Esophagus mucosa (tissue), 1 donor: ENCODE measurements at places on chromosomes 5 and 9. TPM values are rescaled to one million over a fixed set of nuclear protein-coding genes. Genes with fewer than 3 reads are reported as not detected.
A peak's percentile ranks its signal among the peaks of the same experiment; 100 is the strongest.

DNA sequence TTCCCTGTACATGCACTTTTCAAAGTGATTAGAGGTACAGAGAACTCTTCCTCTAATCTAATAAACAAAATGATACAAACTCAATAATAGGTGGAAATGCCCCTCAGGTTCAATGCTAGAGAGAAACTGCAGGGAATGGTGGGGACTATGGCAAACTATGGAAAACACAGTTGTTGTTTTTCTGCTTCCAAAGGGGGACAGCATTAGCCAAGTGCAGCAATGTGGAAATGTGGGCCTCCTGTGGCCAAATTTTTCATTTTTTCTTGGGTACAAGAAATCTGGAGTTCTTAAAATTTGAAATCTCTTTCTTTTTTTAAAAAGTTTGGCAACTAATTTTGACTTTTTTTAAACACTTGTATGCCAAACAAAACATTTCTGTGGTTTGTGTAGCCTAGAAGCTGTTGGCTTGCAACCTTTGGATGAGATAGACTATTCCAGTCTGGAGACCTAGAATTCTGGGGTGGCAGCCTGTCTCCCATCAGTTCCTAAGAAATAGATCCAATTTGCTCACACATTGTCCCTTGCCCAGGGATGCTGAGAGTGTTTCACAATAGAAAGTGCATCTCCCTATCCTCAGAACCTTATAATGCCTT, 218.6 kb downstream of the PAPPA start:
- no peak for ATAC-seq

DNA sequence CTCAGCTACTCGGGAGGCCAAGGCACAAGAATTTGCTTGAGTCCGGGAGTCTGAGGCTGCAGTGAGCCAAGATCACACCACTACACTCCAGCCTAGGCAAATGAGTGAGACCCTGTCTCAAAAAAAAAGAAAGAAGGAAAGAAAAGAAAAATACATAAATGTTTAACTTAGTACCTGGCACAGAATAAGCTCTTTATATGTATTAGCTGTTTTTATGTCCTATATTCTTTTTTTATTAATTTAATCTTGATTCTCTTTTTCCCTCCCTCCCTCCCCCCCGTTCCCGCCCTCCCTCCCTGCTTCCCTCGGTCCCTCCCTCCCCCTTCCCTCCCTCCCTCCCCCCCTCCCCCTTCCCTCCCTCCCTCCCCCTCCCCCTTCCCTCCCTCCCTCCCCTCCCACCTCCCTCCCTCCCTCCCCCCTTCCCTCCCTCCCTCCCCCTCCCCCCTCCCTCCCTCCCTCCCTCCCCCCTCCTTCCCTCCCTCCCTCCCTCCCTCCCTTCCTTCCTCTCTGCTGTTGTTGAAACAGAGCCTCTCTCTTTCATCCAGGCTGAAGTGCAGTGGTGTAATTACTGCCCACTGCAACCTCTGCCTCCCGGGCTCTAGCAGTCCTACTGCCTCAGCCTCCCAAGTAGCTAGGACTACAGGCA, 135.8 kb upstream of the GRHPR start:
- no peak for ATAC-seq

Gene SPINK7
- total RNA-seq: 138 TPM

GRCh38 chr9:125241000-125241862, at the start of gene HSPA5:
HSPA5 (minus strand) TSS chr9:125241343; CDS start chr9:125241126, 217 bp downstream.
- peak; percentile 98 for ATAC-seq
